ENCODE measurements at places on chromosomes 7 and 10.

DNA sequence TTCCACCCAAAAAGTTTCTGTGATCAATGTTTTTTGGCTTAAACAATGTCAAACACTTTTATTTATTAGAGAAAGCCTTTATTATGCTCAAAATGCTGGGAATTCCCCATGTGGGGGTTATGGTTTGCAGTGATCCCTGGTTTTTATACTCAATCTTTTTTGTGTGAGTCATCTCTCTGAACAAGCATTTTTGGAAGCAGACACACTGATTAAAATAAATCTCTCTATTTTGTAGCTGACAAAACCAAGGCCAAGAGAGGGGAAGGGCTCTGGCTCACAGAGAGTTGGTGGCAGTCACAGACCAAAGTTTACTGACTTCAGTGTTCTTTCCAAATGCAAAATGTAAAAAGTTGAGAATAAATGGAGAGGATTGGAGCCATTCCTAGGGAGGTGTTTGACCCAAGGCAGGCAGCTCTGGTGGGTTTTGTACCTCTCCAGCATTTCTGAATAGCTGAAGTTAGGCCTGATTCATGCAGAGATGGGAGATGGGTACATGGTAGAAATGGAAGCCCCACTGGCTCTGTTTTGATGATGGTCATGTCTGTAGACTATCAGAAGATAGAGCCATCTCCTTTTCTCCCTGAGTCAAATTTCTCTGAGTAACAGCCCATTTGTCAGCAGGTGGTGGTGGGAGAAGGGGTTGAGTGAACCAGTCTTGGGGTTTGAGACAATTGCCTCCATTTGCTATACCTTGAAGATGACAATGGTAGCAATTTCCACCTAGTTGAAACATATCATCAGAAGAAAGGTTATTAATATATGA, 45.4 kb upstream of the NAMPT start:
- DNase-seq = peak; percentile 21

GRCh38 chr10:126350216-126350992, 37.9 kb downstream of the ADAM12 start:
- peak; percentile 92 for DNase-seq

- no peak for DNase-seq
Observed at GRCh38 chr10:14673189-14673861, 101.4 kb downstream of the FAM107B start.

DNA sequence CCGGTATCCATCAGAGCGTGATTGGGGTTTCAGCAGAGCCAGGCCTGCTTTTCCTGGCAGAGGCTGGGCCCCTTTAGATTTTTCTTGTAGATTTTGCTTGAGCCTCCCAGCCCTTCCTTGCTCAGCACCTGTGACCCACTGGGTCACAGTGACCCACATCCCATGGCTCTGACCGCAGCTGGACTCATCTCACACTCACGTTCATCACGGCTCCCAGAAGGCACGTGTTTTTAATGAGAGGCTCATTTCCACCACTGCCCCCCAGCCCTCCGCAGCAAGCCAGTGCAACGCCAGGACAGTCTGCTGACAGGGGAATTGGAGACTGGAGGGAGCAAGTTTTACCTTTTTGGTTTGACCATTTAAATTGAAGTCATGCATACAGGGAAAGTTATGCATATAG, 155.7 kb downstream of the CUX1 start:
- no peak for DNase-seq

- DNase-seq = no peak
Observed at GRCh38 chr7:135100856-135101255, 47.0 kb upstream of the TMEM140 start.

DNA sequence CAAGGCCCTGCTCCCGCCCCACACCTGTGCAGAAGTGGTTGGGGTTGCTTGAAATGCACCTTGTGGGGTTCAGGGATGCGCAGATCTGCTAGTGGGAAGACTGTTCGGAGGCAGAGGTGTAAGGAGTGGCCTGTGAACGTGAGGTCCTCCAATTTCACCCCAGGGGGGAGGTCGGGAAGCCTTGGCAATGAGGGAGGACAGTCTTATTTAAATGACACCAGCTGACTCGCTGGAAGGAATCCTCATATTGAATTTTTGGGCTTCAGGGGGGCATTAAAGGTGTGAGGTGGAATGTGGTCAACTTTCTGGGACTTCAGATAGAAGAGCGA, 218.8 kb upstream of the CELF2 start:
- DNase-seq = no peak

DNA sequence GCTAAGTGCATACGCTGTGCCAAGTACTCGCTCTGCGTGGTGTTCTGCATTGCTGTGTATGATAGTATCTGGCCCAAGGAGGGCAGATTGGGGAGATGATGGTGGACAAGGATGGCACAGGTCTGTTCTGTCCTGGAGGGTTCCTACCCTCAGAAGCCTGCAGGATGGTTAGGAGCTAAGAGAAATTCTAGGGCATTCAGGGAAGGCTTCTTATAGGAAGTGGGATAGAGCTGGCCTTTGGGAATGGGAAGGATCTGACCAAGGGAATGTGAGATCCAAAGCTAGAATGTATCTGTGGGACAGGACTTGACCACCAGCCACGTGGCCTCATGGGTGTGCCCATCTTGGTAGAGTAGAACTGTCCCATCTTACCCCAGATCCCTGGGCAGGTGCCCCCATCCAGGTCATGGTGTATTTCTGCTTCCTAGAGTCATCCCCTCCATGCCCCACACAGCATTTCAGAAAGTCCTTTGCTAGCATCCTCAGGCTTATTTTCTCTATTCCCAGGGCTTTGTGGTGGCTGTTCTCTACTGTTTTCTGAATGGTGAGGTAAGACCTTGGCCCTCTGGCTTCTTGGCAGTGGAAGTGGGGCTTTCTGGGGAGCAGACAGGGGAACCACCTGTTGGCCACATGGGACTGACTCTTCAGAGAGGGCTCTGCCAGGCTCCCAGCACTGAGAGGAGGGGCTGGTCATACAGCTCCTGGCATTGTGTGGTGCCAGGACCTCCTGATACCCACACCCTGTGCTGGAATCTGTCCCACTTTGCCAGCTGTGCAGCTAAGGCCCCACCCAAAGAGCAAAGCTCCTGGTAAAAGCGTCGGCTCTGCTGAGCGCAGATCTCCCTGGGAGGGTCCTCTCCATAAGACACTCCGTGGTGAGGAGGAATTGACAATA, 52.5 kb downstream of the ADCYAP1R1 start:
- DNase-seq = no peak

- DNase-seq = no peak
Observed at GRCh38 chr10:48996329-48996728, 56.7 kb upstream of the LRRC18 start.

DNA sequence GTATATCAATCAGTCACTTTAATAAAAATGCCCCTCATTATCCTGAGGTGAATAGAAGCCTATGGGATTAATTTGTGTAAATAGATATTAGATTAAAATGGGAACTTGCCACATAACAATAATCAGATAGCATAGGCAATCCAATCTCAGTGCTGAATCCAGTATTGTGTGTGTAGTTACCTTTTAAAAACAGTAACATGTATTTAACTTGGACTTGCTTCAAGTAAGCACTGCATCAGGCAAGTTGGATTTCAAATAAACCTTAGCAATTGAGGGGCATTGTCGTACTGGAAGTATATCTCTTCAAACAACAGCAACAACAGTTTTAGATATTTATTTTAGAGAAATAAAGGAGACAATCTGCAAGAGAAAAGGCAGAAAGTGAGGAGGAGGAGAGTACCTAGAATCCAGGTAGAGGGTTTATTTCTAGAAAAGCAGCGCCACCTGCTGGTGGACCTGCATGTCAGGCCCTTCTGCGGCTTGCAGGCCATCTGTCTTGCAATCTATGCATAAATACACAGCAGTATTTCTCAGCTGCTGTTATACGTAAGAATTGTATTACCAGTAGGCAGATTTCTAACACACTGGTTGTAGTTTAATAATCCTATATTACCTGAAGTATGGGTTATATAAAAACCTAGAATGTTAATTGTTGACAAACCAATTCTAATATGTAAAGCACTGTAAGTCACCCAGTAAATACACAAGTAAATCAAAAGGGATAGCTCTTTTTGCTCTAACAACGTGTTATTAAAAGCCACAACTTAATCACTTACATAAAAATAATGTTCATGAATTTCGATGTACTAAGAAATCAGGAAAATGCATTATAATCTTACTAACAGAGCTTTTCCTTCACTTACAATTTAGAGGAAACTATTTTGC, 652.8 kb downstream of the KCNMA1 start:
- peak; percentile 39 for DNase-seq

DNA sequence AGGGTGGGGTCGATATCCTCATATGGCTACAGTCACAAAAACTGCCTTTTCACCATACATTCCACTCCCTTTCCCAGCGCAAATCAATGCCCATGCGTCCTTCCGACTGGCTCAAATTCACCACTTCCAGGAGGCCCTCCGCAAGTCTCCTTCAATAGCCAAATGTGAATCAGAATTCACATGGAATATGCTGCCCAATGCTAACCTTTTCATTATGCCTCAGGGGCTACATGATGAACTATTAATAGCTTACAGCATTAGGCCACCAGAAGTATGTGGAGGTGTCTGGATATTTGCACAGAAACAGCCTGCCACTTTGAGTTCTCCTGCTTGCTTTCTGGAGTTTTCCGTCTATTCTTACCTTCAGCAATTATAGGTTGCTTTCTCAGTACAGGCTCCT, 27.7 kb downstream of the RGS10 start:
- DNase-seq = no peak

DNA sequence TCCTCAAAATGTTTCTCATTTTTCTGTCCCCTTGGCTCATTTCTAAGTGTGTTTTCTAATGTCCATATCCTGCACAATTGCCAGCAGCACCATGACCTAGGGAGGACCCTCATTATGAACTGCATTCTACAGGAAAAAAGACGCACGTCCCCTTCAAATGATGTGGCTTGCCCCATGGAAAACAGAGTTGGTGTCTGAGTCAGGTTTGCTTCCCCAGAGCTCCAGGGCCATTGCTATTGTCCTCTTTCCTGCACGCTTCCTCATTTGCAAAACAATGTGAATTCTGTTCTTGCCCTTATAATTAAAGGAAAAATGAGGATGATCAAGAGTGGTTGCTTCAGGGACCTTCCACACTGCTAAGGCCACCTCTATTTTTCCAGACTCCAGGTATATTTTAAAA, 14.7 kb upstream of the ASB4 start:
- DNase-seq = no peak

- no peak for DNase-seq
Observed at GRCh38 chr7:74051629-74052410, 23.8 kb downstream of the ELN start.

DNA sequence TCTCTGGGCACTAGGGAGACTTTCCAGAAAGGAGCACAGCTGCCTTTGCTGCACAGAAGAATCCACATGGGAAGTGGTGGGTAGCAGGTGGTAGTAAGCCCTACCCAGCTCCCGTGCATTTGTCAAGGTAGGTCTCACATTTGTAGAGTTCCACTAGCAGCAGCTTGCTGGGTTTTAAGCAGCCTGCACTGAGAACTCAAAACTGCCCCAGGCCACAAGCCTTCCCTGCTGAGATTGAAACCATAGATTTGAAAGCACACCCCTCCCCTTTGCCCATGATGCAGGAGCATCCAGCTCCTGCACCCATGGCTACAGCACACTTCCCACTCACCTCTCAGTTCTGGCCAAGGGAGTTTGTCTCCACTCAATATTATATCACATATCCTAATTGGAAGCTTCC, 604.5 kb upstream of the STEAP1 start:
- no peak for DNase-seq

GRCh38 chr7:158051776-158052175, 535.8 kb downstream of the PTPRN2 start:
- no peak for DNase-seq

DNA sequence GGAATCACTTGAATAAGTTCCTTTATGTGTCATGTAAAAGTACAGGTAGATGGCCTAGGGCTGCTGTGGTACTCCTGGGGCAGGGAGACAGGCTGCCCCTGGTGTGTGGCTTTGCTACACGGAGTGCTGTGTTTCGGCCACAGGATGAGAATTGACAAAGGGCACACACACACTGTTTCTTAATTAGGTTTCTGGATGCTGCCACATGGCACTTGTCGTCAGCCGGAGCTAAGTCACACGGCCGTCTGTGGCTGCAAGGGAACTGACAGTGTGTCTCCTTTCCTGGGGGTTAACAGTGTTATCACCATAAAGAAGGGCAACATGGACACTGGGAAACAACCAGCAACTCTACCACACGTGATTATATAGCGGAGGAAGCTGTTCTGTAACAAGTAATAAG, 55.7 kb upstream of the CREB5 start:
- no peak for DNase-seq

DNA sequence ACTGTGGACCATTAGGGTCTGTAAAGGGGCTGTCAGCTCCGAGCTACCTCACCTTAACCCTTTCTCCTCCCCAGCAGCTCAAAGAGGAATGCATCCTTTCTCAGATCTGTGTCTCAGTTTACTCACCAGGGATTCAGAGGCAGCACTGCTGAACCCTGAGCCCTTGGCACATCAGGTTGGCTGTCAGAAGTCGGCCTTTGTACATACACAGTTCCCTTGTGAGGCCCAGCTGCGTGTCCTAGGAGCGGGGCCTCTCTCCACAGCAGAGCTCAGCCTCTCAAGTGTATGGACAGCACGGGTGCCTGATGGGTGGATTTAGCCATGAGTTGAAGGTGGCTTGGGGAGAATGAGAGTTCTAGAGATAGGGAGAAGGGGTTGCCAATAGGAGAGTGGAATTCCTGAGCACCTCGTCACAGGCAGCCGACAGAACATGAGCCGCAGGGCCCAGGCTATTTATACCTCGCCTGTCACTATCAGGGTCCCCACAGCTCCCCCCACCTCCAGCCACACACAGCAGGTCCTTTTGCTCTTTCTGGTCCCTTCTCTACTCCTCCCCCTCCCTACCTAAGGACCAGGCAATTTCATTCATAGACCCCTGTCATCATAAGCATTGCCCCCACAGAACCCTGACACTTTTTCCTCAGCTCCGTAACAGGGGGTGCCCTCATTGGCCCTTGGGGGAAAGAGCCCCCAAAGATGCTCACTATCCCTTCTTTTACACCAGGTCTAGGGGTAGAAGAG, 2.1 kb upstream of the FLNC start:
- no peak for DNase-seq

DNA sequence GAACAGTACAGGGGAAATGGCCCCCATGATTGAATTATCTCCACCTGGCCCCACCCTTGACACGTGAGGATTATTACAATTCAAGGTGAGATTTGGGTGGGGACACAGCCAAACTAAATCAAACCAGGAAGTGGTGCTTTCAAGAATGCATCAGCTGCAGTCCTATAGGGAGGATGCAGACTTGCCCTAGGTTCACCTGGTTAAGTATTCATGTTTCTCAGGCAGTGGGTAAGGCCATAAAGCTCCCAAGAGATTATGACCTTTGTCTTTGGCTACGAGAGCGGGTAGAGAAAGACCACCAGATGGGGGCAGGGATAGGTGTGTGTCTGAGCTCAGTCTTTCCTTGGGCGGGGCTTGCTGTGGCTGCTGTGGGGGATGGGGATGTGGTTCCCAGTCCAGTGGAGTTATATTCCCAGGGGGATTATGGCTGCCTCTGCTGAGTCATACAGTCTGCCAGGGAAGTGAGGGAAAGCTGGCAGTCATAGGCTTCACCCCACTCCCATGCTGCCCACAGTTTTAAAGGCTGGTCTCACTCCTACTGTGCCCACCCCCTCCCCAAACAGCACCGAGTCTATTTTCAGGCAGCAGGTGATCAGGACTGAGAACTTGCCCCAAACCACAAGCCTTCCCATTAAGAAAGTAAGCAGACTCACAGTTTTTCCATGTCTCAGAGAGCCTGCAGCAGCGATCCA, 8.4 kb upstream of the R3HCC1L start:
- DNase-seq = no peak

GRCh38 chr10:45373003-45373575, 927 bp upstream of the ALOX5 start:
- DNase-seq = no peak

GRCh38 chr7:30162622-30163124, 27.9 kb downstream of the MTURN start:
- peak; percentile 60 for DNase-seq

GRCh38 chr10:121493521-121493920, 104.7 kb downstream of the FGFR2 start:
- DNase-seq = no peak
